ENCODE measurements at places on chromosomes 16 and 17.
A peak's percentile ranks its signal among the peaks of the same experiment; 100 is the strongest.

- no peak for DNase-seq
Measured at GRCh38 chr16:8982816-8983215, 19.1 kb upstream of the USP7 start.

DNA sequence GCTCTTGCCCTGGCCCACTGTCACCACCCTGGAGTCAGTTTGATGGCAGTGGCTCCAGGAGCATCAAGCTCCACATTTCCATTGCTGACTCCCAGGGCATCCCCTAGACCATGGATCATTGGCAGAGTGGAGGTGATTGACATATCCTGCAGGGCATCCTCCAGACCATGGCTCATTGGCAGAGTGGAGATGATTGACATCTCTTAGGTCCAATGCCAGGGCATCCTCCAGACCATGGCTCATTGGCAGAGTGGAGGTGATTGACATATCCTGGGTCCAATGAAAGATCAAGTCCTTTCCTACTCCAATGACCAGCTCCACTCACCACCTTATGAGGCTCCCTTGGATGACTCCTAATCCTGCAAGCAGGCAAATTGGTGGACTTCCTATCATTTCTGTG lies 174.3 kb upstream of the NLRP1 start:
- no peak for DNase-seq

DNA sequence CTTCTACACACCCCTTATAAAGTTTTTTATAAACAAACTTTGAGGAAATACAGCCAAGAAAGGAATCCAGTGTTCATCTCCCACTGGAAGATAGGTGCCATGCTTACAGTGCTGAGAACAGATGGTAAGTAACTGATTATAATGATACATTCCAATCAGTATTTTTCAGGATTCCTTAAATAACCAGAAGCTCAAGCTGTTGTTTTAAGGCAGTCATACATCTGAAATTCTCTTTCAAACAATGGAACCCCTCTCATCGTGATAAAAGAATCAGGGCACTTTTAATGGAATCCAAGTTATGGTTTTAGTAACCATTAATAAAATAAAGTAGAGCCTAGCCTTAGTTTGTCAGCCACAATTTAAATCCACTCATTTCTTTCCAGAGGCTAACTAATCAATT lies 56.1 kb upstream of the STAC2 start:
- DNase-seq = no peak

GRCh38 chr17:45255358-45255757 lies 6.5 kb downstream of the SPATA32 start:
- no peak for DNase-seq

GRCh38 chr16:714079-714478 lies 839 bp upstream of the METRN start:
- no peak for DNase-seq

- no peak for DNase-seq
Measured at GRCh38 chr17:57735230-57735629, 9.9 kb downstream of the CCDC182 start.

DNA sequence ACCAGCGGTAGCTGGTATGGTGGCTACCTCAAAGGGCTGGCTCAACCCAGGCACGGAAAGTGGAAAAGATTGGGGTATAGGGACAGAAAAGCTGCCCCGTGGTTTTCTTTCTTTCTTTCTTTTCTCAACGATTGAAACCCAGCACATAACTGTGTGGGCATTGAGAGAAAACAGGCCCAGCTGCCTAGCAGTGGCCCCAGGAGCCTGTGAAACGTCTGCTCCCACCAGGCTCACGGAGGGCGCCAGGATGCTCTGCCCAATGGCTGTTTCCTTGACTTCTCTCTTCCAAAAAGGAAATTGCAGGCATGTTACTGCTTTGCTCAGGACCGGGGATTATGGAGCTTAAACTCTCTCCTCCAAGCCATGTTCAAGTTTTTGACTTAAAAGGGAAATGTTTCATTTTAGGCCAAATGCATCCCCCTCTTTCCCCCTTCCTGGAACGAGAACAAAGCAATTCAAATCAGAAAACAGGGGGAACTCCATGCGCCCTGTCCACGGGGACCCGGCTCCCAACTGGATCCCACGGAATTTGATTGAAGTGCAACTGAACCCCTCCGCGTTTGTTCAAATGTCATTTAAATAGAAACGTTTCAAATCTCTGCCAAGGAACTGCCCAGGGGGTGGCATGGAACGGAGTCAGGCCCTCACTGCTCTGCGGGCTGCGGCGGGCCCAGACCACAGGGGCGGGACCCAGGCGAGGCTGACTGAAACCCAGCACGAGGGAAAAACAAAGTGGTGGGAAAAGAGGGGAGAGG lies 133.5 kb downstream of the RGS9 start:
- DNase-seq = no peak

- DNase-seq = peak; percentile 9
Measured at GRCh38 chr16:35711958-35712357, 2252.5 kb downstream of the TP53TG3F start.

GRCh38 chr17:66995944-66996343 lies 31.4 kb downstream of the CACNG4 start:
- DNase-seq = no peak

GRCh38 chr17:49519781-49520180 lies 24.7 kb downstream of the NGFR start:
- peak; percentile 88 for DNase-seq

- DNase-seq = no peak
Measured at GRCh38 chr16:17130733-17131132, 340.0 kb downstream of the XYLT1 start.

GRCh38 chr17:17363638-17364337 lies 60.6 kb downstream of the NT5M start:
- peak; percentile 74 for DNase-seq

DNA sequence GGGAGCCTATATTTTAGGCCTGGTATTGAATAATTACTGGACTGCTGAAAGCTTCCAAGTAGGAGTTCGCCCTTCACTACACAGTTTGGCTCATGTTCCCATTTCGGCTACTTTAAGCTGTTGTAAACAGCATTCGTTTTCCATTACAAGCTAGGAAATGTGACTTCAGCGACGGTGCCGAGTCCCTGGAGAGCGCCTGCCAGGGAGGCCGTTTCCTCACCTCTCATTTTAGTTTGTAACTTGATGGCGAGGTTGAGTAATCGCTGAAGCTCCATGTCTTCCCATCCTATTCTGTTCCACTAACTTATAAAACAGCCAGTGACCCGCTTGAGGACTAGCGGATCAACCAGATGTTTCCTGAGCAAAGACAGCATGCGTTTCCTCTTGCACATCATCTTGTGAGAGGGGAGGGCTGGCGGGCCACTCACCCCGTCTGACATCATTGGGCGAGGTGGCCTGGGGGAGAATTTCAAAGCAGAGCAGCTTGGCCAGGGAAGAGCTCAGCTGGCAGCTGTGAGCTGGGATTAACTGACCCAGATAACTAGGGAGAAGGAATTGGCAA lies 32.9 kb downstream of the PCTP start:
- DNase-seq = no peak

- no peak for DNase-seq
Measured at GRCh38 chr16:65579050-65579449, 457.2 kb upstream of the CDH11 start.

GRCh38 chr16:57755061-57755684 lies 19.6 kb downstream of the KATNB1 start:
- no peak for DNase-seq

DNA sequence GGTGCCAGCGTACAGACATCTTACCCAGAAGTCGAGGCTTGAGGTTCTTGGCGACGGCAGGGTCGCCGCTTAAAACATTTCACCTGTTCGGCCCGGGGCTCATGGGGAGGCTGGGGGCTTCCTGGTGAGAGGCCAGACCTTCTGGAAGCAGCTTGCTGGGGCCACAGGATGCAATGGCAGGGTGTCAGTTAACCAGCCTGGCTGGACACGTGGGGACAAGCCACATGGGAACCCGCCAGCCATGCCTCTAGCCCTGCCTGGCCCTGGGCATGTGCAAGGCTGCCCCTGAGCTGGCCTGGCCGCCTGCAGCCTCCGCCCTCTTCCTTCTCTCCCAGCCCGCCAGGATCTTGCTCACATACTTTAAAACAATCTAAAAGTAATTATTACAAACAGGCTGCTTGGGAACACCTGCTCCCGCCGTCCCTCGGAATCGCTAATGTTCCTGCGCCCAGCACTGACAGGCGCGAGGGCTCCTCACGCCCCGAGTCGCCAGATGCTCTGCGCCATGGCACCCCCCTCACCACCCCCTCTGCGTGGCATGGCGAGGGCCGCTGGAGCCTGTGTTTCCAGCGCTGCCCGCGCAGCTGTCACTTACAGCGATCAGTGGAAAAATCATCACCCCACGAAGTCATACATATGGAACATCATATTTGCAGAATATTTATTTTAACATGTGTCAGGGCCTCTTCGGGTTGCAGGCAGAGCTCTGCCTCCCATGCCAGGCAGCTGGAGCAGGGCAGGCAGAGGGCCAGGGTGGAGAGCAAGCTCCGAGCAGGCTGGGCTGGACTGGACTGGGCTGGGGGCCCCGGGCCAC lies 188.7 kb upstream of the GSE1 start:
- DNase-seq = no peak

- DNase-seq = no peak
Measured at GRCh38 chr17:60224064-60224463, 74.3 kb downstream of the CA4 start.

DNA sequence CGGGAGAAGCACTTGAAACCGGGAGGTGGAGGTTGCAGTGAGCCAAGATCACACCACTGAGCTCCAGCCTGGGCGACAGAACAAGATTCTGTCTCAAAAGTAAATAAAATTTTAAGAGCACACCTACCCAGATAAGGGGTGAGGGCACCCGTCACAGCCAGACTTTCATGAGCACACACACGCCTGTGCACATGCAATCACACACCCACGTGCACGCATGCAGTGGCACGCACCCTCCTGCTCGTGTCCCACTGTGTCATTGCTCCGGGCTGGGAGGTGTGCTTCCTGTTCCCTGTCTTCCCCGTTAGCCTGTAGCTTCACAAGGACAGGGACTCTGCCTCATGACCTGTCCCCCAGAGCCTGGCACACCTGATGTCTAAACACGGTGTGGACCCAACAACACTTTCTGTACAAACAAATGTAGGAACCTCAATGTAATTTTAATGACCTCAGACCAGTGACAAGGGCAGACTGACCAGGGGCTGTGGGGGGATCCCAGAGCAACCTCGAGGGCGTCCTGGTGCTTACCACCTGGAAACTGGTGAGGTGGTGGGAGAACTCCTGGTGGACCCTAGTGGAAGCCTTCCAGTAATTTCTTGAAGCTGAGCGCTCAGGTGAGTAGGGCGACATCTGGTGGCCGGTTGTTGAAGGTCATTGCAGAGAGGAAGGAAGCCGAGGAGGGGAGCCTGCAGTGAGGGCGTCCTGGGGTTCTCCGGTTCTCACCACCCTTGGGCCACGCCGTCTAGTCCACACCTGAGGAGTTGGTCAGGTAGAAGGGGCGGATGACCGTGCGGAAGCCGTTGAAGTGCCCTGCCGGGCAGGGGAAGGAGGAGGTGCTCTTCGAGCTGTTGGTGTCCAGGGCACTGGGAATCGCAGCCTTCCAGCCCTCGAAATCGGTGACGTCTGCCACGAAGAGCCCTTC lies 8.6 kb downstream of the LGALS3BP start:
- DNase-seq = no peak

DNA sequence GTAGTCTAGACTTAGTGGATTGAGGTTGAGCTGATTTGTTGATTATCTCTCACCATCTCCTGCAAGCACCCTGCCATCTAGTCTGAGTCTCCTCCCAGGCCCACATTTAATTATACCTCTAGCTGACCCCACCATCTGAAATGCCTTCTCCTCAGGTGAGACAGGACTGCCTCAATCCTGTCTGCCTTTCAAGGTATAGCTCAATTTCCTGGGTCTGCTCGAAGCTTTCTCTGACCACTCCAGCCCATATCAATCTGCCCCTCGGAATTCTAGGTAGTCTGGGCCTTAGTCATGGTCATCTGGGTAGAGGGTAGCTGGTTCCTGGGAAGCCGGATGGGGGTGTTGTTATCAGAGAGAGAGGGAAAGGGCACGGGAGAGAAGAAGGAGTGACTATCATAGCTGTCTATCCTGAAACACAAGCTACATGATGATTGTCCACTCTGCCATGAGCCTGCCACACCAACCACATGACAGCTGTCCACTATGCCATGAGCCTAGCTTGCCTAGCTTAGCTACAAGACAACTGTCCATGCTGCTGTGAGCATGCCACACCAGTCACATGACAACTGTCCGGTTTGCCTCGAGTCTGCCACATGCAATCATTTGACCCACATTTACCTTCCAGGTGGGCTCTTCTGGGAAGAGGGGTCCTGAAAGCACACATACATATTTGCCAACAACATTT lies 34.4 kb downstream of the LYRM9 start:
- DNase-seq = no peak

DNA sequence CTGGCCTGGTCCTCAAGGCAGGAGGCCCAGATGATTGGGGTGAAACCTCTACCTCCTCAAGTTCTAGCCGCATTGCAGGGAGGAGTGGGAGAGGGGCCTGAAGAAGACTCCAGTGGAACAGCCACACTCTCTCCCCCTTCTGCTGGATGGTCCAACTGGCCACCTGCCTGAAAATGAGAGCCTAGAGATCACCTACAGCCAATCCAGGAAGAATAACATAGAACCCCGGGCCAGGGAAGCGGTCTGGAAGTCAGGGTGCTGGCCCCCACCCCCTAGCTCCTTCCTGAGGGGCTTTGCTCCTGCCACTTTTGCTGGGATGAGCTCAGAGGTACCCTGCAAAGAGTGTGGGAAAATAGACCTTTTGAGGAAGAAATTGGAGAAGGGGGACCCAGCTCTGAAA lies 1.8 kb downstream of the SLC6A2 start:
- peak; percentile 37 for DNase-seq

- no peak for DNase-seq
Measured at GRCh38 chr16:75503801-75504200, 8.6 kb upstream of the CHST6 start.

DNA sequence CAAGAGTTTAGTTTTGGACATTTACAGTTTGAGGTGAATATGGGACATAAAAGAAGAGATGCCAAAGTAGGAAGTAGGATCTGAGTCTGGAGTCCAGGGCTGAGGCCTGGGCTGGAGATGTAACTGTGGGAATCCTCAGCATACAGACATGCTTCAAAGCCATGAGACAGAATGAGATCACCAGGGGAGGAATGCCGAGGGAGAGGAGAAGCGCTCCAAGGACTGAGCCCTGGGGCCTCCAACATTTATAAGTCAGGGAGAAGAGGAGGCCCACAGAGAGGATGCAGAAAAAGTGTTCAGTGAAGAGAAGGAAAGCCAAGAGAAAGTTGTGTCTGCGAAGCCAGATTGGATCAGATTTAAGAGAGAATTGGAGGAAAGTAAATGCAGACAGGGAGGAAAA lies 277.5 kb upstream of the MYOCD start:
- no peak for DNase-seq

DNA sequence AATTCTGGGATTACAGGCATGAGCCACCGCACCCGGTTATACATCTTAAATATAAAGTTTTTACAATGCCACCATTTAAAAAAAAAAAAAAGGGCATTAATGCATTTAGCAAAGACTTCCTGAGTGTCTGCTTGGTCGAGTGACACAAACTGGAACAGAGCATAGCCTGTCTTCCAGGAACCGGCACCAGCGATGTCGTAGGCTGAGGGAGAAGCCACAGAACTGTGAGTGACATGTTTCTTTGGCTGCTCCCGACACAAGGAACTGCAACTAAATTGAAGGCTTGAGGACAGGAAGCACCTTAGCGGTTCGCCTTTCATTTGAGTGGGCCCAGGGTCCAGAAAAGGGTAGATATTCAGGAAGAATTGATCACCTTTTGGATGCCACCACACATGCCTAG lies 717.8 kb downstream of the MAF start:
- DNase-seq = no peak

GRCh38 chr17:30550512-30551273 lies 73.5 kb downstream of the GOSR1 start:
- DNase-seq = peak; percentile 64
